Adipocyte (in vitro differentiated cells): ENCODE measurements at places on chromosomes 11 and 22.

DNA sequence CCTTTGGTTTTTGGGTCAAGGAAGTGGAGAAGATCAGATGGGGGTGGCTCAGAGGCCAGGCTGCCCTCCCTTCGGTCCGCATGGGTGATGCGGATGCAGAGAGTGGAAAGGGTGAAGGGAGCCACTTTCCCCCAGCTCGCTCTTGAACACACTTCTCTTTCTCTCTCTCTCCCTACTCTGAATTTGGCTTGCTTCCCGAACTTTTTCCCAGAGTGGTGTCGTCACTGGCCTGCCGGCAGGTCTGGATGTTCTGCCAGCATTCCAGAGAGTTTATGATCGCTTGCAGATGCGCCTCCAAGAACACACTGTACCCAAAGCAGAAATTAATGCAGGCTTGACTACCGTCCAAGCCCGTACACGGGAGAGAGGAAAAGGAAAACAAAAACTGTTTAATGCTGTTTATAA is 103.2 kb downstream of the ZBTB16 start:
- peak; percentile 99 for DNase-seq

GRCh38 chr11:100760744-100761143 is 73.7 kb downstream of the ARHGAP42 start:
- no peak for DNase-seq

GRCh38 chr11:75383246-75383645 is 16.1 kb upstream of the RPS3 start:
- no peak for DNase-seq

DNA sequence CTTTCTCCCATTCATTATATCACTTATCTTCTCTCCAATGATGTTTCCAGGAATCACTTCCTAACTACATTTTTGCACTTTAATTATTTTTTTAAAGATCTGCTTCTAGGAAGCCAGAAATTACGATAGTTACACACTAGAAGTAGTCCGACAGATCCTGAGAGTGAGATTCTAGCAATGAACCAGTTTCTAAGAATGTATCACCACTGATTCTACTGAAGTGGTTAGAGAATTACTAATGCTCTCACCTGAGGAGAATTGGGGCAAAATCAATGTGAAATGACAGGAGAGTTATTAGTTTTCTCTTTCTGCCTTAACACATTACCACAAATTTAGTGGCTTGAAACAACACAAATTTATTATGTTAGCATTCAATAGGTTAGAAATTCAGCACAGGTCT is 241.2 kb downstream of the CASP12 start:
- DNase-seq = no peak

DNA sequence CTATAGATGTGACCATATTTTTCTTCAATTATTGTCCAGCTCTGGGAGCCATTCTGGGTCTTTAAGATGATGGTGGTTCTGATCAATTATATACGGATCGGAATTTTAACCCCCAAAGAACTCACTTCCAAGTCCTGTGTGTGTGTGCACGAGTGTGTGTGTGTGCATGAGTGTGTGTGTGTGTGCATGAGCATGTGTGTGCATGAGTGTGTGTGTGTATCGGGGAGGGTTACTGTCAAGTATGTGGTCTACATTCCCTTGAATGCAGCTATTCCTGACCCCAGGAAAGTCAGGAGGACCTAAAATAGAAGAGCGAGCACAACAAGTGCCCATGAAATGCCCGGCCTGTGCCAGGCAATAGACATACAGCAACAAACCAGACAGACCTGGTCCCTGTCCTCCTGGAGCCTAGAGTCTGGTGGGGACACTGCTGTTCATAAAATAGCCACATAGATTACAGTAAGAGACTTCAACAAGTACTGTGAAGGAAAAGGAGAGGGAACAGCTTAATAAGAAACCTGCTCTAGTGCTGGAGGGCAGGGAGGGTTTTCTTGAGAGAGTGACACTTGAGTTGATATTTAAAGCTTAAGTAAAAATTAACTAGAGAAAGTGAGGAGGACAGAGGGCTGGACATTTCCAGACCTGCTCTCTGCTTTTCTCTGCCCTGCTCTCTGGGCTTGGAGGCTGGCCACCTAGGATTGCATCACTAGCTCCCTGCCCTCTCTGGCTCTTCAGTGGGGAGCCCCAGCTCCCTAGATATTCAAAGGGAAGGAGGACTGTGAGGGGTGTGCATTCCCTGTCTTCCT is 66.1 kb upstream of the SPON1 start:
- DNase-seq = no peak

GRCh38 chr11:127017482-127017881 is 16.9 kb upstream of the KIRREL3 start:
- DNase-seq = peak; percentile 55

DNA sequence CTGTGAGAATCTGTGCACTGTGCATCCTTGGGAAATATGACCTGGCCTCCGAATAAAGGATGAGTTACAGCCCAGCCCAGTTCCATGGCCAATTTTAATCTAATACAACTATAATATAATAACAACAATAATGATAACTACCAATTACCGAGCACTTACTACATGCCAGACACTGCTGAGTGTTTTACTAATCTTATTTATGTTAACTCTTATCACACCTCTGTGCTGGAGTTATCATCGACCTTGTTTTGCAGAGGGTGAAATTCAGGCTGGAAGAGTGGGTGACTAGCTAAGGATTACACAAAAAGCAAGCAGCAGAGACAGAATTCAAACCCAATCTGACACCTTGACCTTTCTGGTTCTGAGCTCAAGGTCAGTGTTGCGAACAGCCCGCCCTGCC is 83.9 kb downstream of the GALNT18 start:
- DNase-seq = no peak

DNA sequence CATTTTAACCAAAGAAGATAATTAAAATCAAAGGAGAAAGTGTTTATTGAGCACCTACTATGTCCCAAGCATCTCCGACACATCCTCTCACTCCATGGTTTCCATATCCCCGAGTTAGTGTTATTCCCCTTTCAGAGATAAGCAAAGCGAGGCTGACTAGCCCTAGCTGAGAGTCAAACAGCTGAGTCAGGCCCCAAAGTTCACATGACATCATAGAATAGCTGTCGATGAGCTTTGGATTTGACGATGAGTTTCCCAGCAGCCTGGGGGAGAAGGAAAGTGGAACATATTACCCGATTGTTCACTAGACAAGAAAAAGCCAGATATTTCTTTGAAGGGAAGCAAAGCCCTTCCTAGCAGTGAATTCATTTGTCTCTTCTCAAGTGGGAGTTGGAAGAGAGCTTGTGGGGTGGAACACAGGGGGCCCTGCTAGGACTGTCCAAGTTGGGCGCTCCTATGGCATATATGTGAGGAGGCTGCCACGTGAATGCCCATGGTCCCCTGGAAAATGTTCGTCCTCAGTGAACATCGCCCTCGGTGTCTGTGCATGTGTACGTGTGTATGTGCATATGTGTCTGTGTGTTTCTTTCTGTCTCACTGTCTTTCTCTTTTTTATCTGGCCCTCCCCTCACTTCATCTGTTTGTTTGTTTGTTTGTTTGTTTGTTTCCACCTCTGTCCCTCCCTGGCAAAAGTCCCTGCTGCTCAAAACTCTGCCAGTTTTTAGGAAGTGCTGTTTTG is 493 bp upstream of the CYTH4 start:
- no peak for DNase-seq

DNA sequence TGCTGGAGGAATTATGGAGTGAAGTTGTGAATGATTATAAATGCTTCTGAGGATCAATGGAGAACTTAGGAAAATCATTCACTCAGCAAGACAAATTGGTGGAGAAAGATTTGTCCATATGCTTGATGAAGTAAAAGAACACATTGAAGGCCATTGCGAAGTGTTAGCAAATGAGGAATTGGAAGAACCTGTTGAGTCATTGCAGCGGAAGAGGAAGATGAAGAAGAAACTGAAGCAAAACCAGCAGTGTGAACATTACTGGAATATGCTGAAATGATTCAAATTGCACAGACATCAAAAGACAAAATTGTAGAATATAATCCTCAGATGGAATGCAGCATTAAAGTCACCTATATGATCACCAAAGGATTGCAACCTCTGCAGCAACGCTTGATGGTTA is 168.1 kb downstream of the ADAMTS15 start:
- DNase-seq = no peak

GRCh38 chr11:70844387-70844786 is 408.0 kb downstream of the SHANK2 start:
- no peak for DNase-seq

GRCh38 chr11:22084056-22084455 is 108.8 kb upstream of the ANO5 start:
- no peak for DNase-seq

GRCh38 chr11:5815534-5815933 is 6.8 kb downstream of the OR52N2 start:
- DNase-seq = no peak

- DNase-seq = peak; percentile 34
These were observed 91.1 kb upstream of the LMO1 start for GRCh38 chr11:8354622-8355415.

- no peak for DNase-seq
These were observed 117.3 kb downstream of the ETS1 start for GRCh38 chr11:128470081-128470480.

DNA sequence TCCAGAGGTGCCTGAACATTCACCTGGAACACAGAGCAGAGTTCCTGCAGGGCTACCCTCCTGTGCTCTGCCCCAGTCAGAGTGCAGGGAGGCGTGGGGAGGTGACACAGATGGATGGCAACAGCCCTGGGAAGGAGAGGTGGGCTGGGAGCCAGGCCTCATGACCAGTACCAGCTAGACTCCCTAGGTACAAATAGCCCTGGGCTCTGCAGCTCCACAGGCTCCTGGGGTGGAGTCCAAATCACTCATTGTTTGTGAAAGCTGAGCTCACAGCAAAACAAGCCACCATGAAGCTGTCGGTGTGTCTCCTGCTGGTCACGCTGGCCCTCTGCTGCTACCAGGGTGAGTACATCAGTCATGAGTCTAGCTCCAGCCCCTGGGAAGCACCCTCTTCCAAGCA is at the start of gene SCGB1D2:
SCGB1D2 (plus strand) TSS at position 219 of the 400 bp plus-strand sequence; CDS start at position 288, 69 bp downstream.
- no peak for DNase-seq

DNA sequence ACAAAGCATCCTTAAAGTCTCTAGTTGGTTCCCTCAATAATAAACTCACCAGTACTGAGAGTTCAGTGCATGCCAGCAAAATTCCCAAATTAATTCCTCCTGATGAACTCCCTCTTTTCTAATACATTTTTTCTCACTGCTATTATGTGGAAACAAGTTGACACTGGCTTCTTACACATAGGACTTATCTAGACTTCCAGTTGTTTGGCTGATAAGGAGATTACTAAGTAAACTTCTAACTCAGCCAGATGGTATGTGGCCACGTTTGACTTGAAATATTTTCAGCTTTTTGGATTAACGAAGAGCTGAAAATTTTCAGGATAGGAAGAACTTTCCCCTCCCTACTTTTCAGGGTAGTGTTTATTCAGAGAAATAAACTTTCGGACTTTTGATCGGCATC is 1154.2 kb upstream of the TENM4 start:
- no peak for DNase-seq

- DNase-seq = no peak
These were observed 30.9 kb downstream of the OSBPL5 start for GRCh38 chr11:3134218-3134621.

GRCh38 chr11:47443028-47443700 is 5.8 kb downstream of the RAPSN start:
- no peak for DNase-seq

DNA sequence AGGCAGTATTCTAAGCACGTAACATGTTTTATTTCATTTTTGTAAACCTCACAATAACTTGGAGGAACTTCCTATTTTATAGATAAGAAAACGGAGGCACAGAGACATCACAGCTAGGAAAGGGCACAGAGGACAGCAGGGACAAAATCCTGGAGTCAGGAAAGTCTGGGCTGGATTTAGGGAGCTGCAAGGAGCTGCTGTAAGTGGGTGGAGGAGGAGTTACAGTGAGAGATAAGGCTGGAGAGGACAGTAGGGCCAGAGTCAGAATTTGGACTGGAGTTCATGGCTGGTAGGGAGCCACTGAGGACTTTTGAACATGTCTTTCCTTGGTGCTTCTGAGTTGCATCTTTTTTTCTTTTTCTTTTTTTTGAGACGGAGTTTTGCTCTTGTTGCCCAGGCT is 32.2 kb upstream of the PTPRJ start:
- no peak for DNase-seq

GRCh38 chr11:111299101-111300026 is 1.0 kb downstream of the POU2AF3 start:
- peak; percentile 80 for DNase-seq

GRCh38 chr11:8933931-8934330 is 1.2 kb upstream of the C11orf16 start:
- DNase-seq = no peak

GRCh38 chr11:69879729-69880005 is 60.5 kb upstream of the FGF3 start:
- DNase-seq = no peak

DNA sequence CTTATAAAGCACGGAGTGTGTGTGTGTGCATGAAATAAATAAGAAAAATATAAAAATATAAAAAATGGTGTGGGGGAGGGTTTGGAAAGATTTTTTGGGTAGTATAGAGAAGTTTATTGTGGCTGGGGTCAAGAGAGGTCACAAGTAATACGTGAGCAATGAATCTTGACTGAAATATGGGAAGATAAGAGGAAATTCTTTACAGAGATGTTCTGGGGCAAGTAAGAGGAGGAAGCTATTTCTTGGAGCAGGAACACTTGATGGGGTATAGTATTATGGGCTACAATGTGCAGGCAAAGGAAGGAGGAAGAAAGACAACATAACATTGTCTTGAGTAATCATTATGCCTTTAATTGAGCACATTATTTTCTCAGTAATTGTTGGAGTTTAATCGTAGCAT is 2.1 kb downstream of the HBD start:
- no peak for DNase-seq

GRCh38 chr22:41966607-41967240 is 2.5 kb upstream of the SEPTIN3 start:
- peak; percentile 91 for DNase-seq

DNA sequence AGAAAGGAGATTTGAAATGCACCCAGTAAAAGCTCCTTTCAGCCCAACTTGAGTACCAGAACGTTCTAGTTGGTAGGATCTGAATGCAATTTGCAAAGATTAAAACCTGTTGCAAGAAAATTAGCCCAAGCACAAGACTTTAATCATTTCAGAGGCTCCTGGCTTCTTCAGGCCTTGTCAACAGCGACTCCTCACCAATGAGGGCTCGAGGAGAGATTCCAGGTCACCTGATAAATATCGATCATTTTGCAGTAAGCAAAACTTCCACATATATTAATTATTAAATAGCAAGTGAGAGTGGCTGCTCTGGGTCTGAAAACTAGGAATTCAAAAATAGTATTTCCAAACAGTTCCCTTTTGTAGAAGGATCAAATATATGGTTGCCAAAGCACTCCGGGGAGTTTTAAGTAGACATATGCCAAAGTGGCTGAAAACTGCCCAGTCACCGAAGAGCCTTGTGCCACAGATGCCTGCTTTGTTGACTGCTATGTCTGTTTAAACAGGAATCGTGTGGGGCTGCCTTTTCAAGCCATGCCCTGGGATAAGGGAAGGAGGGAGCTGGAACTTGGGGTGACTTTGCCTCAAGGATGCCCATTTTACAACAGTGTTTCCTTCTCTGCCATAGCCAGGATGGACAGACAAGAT is 64.0 kb downstream of the CSNK2A3 start:
- DNase-seq = no peak
